Left colon (tissue), 2 donors: ENCODE measurements at places on chromosomes 7 and 10. TPM values are rescaled to one million over a fixed set of nuclear protein-coding genes. Genes with fewer than 3 reads are reported as not detected.

DNA sequence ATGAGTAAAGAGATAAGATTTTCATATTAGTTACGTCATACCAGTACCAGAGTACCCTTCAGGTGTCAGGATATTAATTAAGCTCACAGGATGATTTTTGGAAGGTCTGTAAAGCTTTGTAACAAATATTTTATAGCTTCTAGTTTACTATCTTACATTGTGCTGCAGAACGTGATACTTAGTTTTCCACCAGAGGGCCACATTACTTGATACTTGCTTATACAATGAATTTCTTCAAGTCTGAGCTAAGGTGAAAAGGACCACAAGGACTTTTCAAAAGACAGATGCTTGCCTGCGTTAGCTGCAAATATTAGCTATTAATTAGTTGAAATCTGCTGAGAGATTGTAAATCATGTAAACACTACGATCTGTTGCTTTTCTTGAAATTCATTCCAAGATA lies 12.2 kb downstream of the FOXP2 start:
- DNase-seq: no peak

- DNase-seq: no peak
Observed at GRCh38 chr10:74958316-74958715, 131.9 kb downstream of the KAT6B start.

GRCh38 chr7:77276120-77276519 lies 76.5 kb upstream of the FGL2 start:
- no peak for DNase-seq

GRCh38 chr7:135238112-135238744 lies 4.6 kb downstream of the STRA8 start:
- DNase-seq: no peak

DNA sequence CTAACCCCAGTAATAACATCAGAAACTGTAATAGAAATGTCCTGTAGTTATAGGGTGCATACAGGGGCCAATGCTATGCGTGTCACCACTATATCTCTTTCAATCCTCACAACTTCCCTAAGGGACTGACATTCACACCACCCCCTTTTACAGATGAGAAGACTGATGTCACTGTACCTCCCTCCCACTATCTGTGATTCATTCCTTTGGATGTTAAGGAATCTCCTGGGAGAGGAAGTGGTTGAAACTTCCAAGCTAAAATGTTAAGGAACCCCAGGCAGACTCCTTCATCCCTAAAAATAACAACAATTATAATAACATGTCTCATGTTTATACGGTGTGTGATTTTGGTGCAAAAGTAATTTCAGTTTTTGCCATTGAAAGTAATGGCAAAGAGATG lies 5.4 kb downstream of the COL13A1 start:
- DNase-seq: no peak

GRCh38 chr10:117399341-117400196 lies 24.3 kb upstream of the PDZD8 start:
- no peak for DNase-seq

- no peak for DNase-seq
Observed at GRCh38 chr7:46764100-46764936, 817.6 kb downstream of the TNS3 start.

- DNase-seq: no peak
Observed at GRCh38 chr7:111855842-111856227, 293.5 kb upstream of the IMMP2L start.

ITPRID1 gene
- total RNA-seq: 1.2 TPM

SLC29A4 gene
- 3.2 TPM for total RNA-seq

CAMK1D gene
- total RNA-seq: 42.5 TPM

GPER1 gene
- total RNA-seq: 20.8 TPM

CXCL12 gene
- total RNA-seq: 61.3 TPM

PON3 gene
- 4.0 TPM for total RNA-seq
